ENCODE measurements at places on chromosomes 2 and 18. TPM values are rescaled to one million over a fixed set of nuclear protein-coding genes. Genes with fewer than 3 reads are reported as not detected.

FAP gene
- not detected for total RNA-seq

PROC gene
- total RNA-seq, result 0.29 TPM

REG1B gene
- not detected for total RNA-seq

ANKRD30B gene
- not detected for total RNA-seq

ARHGAP28 gene
- not detected for total RNA-seq

MYOM1 gene
- total RNA-seq, result 0.22 TPM

SERPINB4 gene
- total RNA-seq, result not detected

BCL11A gene
- total RNA-seq, result not detected

RPIA gene
- total RNA-seq, result 83.1 TPM

CNTNAP5 gene
- not detected for total RNA-seq

FNDC4 gene
- 0.10 TPM for total RNA-seq

GRCh38 chr2:191049728-191050639 lies 36.0 kb upstream of the STAT1 start:
- DNase-seq, result no peak

DNA sequence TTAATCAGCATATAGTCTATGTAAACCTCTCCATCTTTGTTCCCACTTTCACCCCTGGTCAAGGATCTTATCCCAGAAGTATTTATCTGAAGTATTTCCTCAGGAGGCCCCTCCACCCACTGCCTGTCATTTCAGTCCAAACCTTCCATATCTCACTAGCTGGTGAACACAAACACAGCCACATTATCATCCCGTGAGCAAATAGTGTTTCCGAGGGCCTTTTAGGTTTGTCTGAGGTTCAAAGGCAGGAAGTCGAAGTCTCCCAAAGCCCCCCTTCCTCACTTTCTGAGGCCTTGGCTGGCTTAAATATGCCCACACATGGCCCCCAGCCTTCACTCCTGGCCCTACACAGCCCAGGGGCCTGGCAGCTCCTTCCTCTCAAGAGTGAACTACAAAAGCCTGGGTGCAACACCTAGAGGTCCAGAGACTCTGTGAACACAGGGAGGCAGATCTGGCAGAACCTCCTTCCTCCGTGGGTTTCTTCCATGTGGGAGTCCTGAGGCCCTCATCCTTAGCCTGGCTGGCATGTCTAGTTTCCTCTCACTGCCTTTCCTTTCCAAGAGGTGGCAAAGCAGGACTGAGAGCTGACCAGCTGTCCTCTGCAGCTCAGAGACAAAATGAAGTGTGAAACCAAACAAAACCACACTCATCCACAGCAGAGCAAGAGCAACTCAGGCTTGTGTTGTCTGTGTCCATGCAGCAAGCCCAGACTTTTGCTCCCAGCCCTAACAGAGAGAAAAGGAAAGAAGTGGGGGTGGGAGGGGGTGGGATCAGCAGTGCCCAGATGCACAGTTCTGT lies 264.2 kb downstream of the SS18 start:
- DNase-seq, result no peak

- no peak for DNase-seq
These were observed at the start of gene ASIC4 for GRCh38 chr2:219514196-219514761. TSS of gene ASIC4 (plus strand) at chr2:219514482. CDS start at chr2:219514725, 243 bp downstream.

DNA sequence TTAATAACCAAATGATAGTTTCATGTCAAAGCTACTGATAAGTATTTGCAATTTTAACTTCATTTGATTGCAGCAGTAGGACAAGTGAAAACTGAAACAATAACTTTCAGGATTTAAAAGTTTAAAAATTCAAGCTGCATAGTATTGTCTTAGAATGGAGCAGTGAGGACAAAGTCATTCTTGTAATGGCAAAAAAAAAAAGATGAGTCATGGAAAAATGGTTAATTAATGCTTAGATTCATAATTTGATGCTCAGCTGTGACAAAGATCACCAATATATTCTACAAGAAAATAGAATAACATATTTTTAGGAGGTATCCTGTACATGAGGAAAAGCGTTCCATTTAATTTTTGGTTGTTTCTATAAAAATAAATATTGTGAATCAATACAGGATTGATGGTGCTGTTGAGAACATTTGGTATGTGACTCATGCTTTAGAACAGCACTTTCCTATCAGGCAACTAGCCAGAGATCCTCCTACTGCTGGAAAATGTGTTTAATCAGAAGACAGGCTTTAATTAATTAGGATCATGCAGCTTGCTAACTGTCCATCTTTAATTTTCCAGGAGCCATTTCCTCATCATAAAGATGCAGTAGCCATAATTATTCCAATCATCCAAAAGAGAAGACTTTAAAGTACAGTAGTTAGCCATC lies 239.0 kb upstream of the MMADHC start:
- DNase-seq, result no peak

DNA sequence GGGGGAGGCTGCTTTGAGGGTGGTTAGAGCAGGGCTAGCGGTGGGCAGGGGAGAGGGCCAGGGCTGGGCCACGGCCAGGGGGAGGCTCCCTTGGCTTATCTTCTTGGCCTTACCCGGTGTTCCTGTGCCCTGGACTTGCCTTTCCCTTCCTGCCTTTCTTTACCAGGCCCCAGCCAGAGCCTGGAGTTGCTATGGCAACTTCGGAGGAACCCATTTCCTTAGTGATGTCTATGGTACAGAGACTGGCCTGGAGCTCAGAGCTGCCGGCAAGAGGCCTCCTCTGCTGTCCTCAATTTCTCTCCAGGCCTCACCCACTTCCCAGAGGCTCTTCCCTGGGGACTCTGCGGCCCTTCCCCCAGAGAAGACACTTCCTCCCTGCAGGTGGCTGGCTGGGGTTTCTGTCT lies 11.5 kb downstream of the SPEG start:
- no peak for DNase-seq

GRCh38 chr2:226847090-226847489 lies 11.2 kb downstream of the RHBDD1 start:
- no peak for DNase-seq

DNA sequence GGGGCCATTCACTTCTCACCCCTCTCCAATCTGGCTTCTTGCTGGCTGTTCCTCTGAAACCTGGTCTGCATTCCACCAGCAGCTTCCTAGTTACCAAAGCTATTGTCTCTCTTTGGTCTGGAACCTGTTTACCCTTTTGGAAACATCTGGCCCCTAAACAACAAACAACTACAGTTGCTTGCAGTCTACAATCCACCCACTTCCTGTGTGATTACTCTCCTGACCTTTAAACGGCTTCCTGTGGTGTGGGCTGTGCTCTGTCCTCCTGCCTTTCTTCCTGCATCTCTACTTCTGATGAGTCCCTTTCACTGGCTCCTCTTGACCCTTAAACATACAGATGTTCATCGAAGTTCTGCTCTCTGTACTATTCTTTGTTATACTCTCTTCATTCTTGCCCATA lies 303.8 kb downstream of the TDRD15 start:
- no peak for DNase-seq

DNA sequence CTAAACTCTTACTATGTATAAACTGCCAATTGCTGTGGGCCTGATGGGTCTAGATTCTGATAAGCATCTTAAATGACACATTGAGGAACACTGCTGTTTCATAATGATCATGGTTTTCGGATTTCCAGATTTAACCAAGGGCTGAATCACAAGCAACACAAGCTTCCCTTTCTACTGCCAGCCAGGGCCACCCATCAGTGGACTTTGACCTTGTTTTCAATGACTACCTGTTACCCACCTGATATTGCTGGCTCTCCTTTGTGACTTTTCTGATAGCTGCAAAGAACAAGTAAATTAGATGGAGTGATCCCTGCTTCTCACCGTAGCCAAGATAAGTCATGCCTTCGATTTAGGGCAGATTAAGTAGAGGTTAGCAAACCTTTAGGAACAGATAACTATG lies 259.0 kb downstream of the PAX3 start:
- DNase-seq, result no peak

DNA sequence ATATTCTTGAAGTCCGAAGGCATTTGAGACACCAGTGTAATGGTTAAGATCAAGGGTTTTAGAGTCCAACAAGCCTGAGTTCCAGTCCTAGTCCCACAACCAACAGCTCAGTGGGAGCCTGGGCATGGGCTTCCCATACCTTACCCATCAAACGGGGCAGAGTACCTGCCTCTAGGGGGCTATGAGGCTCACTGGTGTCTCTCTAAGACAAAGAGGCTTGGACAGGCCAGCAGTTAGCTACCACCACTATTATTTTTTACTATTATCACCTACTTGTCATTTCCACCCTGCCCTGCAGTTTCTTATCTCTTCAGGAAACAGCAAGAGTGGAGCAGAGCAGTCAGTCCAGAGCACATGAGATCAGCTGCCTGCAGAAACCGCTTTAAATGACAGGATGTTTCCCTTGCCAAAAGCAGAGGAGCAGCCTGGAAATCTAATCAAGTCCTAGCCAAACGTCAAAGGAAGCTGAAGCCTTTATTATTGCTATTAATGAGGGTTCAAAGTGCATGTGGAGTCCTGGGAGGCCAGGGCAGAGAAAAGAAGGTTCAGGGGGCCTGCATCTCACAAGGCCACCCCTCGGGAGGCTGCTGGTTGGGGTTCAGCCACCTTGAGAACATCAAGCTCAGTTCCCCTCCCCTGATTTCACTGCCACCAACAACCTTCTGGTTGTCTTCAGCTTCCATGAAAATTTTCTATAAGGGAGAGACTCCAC lies 66.6 kb downstream of the STPG4 start:
- no peak for DNase-seq

- DNase-seq, result no peak
These were observed 37.9 kb upstream of the CTAGE1 start for GRCh38 chr18:22455425-22456115.

DNA sequence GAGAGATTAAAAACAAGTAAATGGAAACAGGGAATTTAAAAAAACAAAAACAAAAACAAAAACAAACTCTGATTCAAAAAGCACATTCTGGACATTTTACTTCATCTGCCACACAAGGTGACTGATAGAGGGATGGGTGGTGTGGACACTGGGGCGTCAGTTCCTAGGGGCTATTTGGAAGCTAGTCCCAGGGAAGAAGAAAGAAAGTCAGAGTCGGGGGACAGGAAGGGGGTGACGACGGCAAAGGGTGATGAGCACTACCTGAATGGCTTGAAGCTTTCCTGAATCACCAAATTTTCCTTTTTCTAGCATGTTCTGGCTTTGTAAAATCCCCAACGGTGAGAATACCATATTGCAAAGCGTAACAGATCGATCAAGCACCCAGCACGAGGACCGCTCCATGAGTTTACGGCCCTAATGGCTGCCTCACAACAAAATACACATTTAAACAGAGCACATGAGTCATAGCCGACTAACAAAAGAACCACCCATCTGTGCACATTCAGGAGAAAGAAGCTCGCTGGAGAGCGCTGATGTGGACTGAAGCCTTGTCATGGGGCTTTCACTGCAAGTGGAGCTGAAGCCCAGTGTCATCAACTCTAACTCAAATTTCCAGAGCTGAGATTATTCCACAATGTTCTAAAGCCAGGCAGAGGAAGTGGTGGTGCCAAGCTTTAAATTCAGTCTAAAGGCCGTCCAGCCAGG lies 178.9 kb downstream of the LNPK start:
- no peak for DNase-seq

GRCh38 chr2:194445226-194445625 lies 1211.8 kb upstream of the SLC39A10 start:
- no peak for DNase-seq

DNA sequence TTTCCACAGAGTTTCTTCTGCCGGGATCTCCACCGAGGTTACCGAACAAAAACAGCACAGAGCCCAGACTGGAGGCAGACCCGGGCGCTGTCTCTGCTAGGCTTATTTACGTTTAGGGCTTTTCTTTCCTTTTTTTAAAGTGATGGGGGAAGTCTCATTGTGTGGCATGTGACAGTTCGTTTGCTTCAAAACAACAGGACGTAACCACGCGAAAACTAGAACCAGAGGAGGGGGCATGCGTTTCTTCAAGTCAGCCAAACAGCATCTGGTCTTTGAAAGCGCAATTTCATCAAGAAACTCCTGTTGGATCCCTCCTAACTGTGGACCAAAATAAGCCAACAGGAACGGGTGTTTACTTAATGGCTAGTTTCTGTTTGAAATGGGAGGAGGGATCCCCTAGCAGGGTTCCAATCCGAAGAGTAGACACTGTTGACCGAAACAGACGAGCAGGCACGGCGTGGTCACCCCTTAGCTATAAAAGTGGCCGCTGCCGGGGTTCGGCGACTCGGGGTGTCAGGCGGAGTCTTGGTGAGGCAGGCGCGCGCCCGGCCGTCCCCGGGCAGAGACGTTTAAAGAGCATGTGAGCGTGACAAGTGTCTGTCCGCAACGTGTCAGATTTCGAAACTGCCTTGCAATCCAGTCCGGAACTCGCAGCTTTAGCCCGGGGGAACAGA lies 997 bp upstream of the TGIF1 start:
- DNase-seq, result peak; percentile 76

- DNase-seq, result no peak
These were observed 6.4 kb downstream of the DPYSL5 start for GRCh38 chr2:26854283-26854827.

DNA sequence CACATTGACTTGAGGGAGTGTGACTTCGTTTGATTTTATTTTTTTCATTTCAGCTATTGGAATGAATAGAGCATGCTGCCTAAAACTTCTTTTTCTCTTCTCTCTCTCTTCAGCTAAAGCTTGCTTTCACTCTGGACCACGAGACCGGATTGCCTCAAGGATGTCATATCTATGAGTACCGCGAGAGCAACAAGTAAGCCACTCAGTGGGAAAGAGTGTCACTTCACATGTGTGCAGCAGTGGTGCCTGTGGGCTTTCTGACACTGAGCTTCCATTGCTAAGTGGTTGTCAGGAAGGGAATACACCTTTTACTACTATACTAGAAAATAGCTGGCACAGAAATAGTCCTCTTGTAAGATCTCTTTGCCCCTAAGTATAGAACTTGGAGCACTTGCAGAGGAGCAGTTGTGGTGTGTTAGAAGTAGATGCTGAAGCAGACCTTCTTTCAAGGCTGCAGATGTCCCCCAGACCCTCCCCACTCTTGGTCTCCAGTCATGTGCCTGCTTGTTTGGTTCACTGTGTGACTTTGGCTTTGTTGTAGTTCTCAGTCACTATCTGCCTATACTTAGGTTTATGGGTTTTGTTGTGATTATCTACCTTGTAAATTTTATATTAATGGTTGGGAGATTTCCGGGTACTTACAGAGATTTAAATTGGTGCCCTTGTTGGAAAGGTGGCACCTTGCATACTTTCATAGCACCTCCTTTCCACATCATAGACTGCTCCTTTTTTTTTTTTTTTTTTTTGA lies 78.5 kb upstream of the ALPP start:
- no peak for DNase-seq

DNA sequence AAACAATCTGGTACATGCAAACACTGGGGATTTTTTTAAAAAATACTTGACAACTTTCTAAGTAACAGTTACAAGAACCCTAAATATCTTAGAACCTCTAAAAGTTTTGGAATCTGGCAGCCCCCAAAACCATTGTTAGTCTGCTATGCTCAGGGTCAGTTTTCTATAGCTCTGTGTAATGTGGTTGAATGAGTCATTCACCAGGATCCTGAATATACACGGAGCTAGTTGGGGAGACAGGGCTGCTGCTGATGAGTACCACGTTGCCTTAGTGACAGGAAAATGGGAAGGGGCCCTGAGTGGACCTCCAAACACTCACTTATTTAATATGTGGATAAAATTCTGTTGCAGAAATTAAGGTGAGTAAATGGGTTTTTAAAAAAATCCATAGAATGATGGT lies 36.9 kb upstream of the TANC1 start:
- no peak for DNase-seq

DNA sequence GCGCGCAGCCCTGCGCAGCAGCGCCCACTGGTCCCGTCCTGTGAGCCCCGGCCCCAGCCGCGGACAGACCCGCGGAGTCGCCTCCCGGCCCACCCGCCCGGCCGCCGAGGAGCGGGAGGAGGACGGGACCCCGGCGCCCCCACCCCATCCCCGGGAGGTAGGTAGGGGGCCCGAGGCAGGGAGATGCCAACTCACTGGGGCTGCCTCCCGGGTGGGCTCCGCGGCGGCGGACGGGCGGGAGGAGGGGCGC lies 160 bp downstream of the SPTBN1 start:
- no peak for DNase-seq

- DNase-seq, result no peak
These were observed 73.6 kb downstream of the SPATS2L start for GRCh38 chr2:200380091-200380561.
